ENCODE measurements at places on chromosomes 3 and 15.

DNA sequence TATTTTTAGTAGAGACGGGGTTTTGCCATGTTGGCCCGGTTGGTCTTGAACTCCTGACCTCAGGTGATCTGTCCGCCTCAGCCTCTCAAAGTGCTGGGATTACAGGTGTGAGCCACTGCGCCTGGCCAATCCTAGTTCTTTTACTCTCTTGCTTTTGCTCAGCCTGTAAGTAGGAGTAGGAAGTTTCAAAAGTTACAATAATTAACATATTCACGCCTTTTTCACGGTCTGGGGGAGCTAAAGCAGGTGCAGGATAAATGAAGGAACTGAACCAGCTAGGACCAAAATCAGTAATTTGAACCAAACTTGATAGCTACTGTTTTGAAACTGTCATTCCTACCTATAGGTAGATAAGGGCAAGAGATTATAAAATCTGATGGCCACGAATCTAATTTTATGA is 98.5 kb downstream of the CACNA1D start:
- no peak for DNase-seq

DNA sequence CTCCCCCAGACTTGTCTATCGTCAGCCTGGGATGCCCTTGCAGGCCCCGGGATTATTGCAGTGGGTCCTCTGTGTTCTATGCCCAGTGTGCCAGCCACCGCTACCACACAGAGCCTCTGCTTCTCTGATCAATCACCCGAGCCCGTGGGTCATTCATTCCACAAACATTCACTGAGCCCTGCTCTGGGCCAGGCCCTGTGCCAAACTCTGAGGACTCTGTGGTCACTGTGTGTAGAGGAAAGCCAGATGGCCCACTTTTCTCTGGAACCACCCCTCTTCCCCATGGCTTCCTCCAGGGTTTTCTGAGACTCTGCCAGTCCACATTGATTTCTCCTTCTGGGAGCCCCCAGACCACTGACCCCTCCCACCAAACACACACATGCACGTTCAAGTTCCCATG is 55.5 kb downstream of the BSN start:
- DNase-seq = no peak

DNA sequence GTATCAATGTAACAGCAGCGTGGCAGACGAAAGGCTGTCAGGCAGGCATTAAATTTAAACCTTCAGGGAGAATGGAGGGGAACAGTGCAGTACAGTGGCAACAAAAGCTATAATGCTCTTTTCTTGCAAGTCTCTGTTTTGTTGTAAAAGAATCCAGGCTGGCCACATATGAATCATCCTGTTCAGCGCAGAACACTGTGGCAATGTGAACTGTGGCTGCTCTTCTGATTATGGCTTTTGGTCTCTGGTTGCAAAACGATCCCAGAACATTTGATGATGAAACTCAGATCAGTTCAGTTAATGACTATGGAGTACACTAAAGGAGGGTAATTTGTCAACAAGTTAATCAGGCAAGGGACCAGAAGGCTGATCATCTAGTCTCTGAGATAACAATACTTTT is 219.7 kb upstream of the SGO1 start:
- DNase-seq = no peak

GRCh38 chr15:50747523-50747922 is 18.0 kb downstream of the SPPL2A start:
- DNase-seq = no peak

DNA sequence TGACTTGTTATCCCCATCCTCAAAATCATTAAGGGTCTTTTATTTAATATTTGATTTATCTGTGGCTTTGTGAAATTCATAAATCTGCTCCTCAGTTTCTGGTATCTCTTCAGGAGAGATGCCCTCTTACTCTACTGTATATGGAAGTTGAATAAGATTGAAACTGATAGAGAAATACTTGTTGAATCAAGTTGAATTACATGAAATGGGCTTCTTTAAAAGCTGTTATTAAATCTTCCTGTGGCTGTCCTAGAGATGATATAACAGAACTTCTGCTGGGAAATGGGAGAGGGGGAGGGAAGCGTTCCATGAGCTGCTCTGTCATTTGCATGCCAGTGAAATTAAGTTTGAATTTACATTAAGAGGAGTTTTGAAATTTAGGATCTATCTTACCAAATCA is 494.4 kb upstream of the TPRG1 start:
- no peak for DNase-seq

GRCh38 chr3:10002951-10003350 is 16.3 kb upstream of the EMC3 start:
- no peak for DNase-seq

GRCh38 chr3:119403201-119403600 is 60.2 kb downstream of the TMEM39A start:
- DNase-seq = no peak

- no peak for DNase-seq
Observed at GRCh38 chr3:186354100-186354499, 7.9 kb downstream of the DGKG start.

DNA sequence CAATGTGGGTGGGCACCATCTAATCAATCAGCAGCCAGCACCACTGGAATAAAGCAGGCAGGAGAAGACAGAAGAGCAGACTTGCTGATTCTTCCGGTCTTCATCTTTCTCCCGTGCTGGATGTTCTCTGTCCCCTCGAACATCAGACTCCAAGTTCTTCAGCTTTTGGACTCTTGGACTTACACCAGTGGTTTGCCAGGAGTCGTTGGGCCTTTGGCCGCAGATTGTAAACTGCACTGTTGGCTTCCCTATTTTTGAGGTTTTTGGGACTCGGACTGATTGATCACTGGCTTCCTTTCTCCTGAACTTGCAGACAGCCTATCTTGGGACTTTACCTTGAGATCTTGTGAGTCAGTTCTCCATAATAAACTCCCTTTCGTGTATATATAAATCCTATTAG is 292.8 kb downstream of the BCHE start:
- DNase-seq = no peak
